ENCODE measurements at places on chromosomes 6 and 20. TPM values are rescaled to one million over a fixed set of nuclear protein-coding genes. Genes with fewer than 3 reads are reported as not detected.

- peaks cover 2% of the 10 kb centered on the region for H3K27me3 ChIP-seq
- H3K27ac ChIP-seq = no peak overlapping the region
- no peaks in the 10 kb centered on the region for H3K36me3 ChIP-seq
- no peak overlapping the region for H3K4me3 ChIP-seq
- no peaks in the 10 kb centered on the region for H3K4me1 ChIP-seq
These were observed 489.8 kb upstream of the MANEA start for GRCh38 chr6:95087394-95088097.

DNA sequence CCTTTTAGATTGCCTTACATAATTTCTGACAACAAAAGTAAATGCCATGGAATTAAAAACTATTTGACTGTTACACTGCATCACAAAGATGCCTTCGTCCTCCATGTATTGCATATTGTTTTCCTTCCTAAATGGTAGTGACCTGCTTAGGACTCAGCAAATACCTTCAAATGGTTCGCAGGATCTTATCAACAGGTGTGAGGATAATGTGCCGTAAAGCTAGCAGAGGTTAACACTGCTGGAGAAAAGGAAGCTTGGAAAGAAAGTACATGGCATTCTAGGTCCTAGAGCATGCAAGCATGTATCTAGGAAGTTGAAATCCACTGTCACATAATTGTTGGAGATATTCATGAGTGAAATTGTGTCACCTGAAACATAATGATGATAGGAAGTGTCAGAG, 5.5 kb downstream of the CLVS2 start:
- no peaks in the 10 kb centered on the region for H3K36me3 ChIP-seq
- H3K4me3 ChIP-seq = no peak overlapping the region
- H3K4me1 ChIP-seq = no peaks in the 10 kb centered on the region
- peaks cover 7% of the 10 kb centered on the region for H3K27me3 ChIP-seq

DNA sequence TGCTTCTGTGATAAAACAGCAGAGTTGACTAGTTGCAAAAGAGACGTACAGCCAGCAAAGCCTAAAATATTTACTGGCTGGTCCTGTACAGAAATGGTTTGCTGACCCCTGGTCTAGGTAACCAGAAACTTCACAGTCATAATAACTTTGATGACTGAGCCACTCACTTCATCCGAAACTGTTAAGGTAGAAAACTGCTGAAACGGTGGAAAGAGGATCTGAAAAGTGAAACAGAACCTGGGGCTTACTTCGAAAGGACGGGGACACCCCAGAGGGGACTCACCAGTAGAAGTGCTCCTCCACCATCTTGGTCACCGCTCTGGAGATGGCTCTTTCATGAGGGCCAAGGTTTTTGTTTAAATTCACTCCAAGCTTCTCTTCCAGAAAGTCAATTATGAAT, 16.4 kb downstream of the FAXC start:
- H3K4me3 ChIP-seq = no peak overlapping the region
- peaks cover 35% of the 10 kb centered on the region for H3K4me1 ChIP-seq
- no peaks in the 10 kb centered on the region for H3K27me3 ChIP-seq
- no peak overlapping the region for H3K27ac ChIP-seq
- no peaks in the 10 kb centered on the region for H3K36me3 ChIP-seq
- no peak for DNase-seq

Gene PRL
- not detected for total RNA-seq

Gene WASF1
- 10.9 TPM for total RNA-seq

Gene KIF13A
- 86.3 TPM for total RNA-seq

Measured in esophagus muscularis mucosa (tissue), 4 donors.